ENCODE measurements at places on chromosomes 2 and 18.

GRCh38 chr18:22200611-22201225 lies 31.3 kb downstream of the GATA6 start:
- no peak for DNase-seq

DNA sequence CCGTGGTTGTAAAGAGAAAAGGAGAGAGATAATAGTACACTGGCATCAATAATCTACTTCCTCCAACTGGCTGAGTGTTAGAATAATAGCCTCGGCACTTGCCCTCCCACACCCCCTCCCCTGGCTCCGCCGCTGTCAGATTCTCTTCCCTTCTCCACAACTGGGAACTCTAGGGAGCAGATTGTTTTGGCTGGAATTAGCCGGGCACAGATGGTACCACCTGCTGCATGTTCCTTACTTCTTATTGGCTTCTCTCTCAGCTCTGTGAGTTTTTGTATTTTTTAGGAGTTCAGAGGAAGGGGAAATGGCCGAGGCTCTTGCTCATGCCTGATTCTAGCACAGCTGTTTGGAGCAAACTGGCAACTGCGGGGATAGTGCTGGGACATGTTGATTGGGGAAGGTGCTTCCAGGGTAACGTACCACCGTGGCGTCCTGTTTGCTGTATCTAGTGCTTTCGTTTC lies 140.0 kb downstream of the ZEB2 start:
- no peak for DNase-seq

GRCh38 chr2:88838165-88838635 lies 146.7 kb downstream of the RPIA start:
- no peak for DNase-seq

- DNase-seq = no peak
These were observed 106.8 kb downstream of the ASAP2 start for GRCh38 chr2:9313443-9313842.

DNA sequence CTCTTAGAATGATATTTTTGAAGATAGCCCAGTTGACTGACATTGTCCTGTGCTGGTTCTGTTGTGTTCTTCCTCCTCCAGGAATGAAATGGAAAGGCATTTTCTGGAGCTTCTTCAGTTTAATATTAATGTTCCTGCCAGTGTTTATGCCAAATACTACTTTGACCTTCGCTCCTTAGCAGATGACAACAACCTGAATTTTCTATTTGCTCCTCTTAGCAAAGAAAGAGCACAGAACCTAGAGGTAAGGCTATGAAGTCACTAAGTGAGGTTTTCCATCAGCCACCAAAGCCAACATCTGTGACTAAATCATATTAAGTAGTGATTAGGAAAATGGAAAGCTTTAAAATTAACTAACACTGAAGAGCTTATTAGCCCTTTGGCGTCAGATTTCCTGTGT lies 18.8 kb downstream of the FZD5 start:
- DNase-seq = no peak

DNA sequence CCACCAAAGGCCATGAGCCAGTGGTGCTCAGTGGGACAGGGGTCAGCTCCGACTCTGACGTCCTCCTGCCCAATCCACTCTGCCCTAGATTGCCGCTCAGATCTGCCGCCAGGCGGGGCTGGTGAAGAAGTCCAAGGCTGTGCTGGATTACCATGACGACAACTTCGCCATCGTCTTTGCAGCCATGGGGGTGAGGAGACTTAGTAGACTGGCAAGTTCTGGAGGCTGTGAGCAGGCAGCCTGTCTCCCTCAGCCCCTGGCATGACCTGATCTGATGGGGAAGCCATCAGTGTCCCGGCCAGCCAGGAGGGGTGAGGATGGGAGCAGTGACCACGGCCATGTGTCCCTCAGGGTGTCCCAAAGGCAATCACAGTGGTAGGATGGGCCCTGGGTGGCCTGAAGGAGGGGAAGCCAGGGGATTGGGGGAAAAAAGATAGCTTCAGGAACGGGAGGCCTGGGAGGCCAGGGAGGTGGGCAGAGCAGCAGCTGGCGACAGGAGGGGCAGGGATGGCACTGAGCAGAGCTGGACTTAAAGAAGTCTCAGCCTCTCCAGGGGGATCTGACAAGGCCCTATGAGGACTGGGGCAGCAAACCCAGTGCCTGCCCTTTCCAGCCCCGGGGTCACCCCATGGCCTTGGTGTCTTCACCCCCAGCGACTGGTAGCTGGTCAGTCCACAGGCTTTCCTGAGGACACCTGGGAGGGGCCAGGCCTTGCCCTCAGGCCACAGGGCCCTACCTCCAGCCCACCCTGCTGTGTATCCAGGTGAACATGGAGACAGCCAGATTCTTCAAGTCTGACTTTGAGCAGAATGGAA lies 17.4 kb upstream of the ANKRD53 start:
- DNase-seq = no peak

GRCh38 chr2:29309090-29310029 lies 194.1 kb downstream of the CLIP4 start:
- DNase-seq = peak; percentile 14

GRCh38 chr18:21316296-21316695 lies 74.3 kb downstream of the GREB1L start:
- no peak for DNase-seq

- DNase-seq = no peak
These were observed 3.9 kb downstream of the CTLA4 start for GRCh38 chr2:203871371-203871983.

DNA sequence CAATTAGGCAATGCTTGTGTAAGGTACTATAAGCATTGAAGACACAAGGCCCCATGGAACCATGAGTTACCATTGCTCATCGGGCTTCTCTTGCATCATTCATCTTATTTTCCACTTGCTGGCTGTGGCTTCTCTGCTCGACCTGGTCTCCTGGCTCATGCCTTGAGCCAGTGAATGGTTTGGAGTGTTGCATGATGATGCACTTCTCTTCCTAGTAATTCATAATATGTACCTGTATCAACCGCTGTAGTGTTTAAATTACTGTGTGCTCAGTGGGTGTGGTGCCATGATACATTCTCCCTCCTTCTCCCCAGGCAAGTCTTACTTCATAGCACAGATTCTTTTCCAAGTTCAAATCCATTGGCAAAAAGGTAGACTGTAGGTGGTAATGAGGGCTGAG lies 66.8 kb downstream of the ABCA12 start:
- no peak for DNase-seq

DNA sequence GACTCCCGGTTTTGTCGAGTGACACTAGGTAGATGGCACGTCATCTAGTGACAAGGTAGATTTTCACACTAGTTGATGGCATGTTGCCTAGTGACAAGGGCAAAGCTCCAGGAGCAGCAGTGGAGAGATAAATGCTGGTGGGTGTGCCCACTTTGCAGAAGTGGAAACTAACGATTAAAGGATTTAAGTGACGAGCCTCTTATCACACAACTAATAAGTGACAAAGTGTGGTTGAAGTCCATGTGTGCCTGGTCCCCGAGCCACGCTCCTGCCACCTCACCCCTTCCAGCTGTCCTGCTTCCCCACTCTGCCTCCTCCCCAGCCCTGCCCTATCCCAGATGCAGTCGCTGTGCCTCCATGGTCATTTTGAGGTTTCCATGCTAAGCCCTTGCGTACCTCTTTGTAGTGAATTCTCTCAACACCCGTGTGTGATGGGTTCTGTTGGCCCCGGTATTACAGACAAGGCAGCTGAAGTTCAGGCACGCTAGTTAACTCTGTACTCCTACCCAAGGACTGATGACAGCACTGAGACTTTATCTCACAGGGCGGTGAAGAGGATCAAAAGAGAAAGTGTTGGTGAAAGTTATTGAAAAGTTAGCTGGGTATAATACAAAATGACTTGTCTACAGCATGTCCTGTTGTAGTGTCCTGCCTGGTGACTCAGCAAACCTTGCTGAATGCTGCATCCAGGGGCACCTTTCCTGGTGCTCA lies 113.4 kb upstream of the GLI2 start:
- DNase-seq = no peak

DNA sequence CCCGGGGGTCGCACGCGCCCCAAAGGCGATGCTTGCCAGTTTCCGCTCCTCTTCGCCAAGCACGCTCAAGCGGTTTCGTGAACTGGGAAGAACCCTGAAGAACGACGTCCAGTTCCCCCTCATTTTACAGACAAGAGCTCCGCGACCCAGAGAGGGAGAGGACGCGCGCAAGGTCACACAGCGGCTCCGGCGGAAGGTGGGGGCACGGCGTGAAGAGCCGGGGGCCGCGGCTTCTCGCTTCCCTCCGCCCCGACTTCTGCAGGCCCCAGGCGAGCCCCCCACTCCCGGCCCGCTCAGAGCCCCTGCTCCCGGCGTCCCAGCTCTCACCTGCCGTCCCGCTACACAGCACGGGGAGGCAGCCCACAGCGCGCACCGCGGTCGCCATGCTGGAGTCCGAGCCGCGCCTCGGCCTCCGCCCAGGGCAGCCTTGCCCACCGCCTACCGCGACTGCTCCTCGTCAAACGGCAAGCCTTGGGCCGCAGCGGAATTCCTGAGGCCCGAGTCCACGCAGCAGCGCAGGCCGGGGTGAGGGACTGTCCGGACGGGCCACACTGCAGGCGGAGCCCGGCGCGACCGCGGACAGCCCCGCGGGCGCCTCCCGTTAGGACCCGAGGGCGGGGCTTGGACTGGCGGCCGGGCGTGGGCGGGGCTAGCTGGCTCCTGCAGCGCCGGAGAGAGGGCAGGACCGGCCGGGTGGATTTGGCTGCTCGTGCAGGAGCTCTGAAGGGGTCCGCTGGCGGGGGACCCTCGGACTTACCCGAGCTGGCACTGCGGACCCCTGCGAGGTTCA lies at the start of gene MRPS5:
TSS of gene MRPS5 (minus strand) at position 402 of the 790 bp plus-strand sequence. CDS start at position 385, 17 bp downstream.
- DNase-seq = peak; percentile 83

DNA sequence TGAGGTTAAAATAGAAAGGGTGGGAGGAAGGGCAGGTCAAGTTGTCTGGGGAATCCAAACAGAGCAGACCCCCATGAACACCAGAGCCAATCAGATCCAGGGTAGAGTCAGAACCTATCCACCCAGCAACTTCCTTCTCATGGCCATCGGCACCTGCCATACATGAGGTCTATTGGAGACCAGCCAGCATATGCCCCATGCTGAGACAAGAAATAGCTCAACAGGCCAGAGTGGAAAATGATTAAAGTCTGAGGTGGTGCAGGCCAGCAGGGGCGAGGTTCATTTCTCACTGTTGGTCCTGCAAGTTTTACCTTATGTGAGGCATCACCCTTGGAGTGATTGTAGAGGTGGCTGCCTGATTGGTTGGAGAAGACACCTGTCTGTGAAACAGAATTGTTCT lies 89.2 kb downstream of the LONRF2 start:
- DNase-seq = no peak

DNA sequence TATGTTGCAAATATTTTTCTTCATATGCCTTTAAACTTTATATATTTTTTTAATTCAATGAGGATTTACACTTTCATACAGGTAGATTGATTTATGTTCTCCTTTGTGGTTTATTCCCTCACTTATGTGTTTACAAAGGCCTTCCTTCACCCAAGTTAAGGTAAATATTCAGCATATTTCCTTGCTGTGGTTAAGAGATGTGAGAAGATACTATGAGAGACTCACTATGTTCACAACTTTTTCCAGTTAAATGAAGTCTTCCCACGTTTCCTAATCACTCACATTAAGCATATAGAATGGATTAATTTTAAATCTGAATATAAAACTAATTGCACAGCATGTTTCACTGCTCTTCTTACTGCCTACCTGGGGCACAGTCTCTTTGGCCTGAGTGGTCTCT lies 597 bp downstream of the PECR start:
- DNase-seq = no peak

- DNase-seq = no peak
These were observed 19.8 kb downstream of the MYL12B start for GRCh38 chr18:3281456-3282400.
